AG10803 (cell line): ENCODE measurements at places on chromosomes 11 and 22.

DNA sequence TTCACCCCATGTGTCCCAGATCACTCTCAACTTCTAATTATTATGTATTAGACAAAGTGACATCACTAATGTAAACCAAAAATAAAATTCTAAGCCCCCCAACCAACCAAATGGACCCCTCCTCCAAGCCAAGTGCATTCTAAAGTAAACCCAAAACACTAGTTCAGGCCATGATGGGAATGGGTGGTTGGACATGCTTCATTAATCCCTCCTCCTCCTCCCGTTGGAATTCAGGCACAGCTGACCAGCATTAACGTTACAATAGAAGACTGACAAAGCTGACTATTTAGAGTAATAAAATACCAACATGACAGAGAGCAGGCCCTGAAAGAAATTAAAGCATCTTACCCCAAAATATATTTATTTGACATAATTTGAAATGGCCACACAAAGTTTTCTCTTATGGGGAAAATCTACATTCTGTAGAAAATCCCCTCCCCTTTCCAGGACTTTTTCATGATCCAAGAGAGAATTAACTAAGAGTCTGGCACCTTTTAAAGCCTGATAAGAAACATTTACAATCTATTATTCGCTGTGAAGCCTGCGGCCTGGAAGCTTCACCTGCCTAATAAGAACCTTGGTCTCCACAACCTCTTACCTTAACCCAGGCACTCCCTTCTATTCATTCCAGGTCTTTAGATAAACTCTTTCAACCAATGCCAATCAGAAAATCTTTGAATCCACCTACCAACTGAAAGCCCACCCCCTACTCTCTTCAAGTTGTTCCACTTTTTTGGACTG lies 948.5 kb upstream of the CCDC90B start:
- no peak for DNase-seq

GRCh38 chr11:59259867-59260475 lies 47.2 kb upstream of the MPEG1 start:
- no peak for DNase-seq

DNA sequence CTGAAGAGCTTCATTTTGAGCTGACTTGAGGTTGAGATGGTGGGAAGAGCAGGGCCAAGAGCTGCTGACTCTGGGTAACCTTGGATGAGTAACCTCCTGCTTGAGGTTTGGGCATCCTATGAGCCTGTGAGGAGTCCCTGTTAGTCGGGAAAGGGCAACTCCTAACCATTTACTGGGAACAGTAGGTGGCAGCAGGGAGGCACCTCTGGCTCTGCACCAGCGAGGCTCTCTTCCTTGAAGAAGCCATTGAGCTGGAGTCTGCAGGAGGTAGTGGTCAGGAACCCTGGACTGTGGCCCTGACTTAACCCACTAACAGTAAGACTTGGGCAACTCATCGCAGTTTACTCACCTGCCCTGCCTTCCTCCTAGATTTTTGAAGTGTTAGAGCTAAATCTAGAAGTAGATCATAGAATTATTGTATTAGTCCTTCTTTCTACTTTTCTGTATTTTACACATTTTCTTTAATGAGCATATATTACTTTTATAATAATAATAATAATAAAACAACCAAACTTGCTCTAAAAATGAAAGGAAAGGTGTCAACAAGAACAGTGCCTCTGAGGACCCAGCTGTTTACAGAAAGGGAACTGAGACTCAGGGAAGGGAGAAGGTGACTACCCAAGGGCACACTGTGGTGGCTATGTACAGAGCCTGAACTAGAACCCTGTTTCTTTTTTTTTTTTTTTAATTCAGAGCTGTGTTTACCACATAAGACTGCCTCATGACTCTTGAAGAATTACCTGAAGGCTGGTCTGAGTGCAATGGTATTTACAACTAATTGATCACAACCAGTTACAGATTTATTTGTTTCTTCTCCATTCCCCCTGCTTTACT lies 47.5 kb downstream of the MEI1 start:
- peak; percentile 84 for DNase-seq

- DNase-seq: no peak
These were observed 488.7 kb downstream of the TBC1D22A start for GRCh38 chr22:47250995-47251765.

GRCh38 chr11:117913736-117914397 lies 15.3 kb downstream of the TMPRSS13 start:
- DNase-seq: no peak

- DNase-seq: peak; percentile 92
These were observed 107.9 kb downstream of the SCN3B start for GRCh38 chr11:123546515-123546914.

DNA sequence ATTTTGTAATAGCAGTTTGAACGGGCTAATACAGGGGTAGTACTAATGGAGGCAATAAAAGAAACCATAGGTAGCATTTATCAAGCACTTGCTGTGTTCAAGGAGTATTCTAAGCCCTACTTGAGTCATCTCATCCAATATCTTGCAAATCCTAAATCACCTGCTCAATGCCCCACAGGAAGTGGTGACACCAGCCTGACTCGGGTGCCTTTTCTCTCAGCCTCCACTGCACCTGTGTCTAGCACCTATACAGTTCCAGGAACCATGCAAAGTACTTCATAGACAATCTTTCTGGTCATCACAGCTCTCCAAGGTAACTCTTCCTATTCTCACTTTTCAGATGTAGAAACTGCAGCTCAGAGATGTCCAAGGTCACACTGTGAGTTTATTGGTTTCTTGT lies 98.0 kb downstream of the PRR5L start:
- no peak for DNase-seq

- DNase-seq: peak; percentile 29
These were observed 6.1 kb downstream of the UQCR10 start for GRCh38 chr22:29773233-29773632.

- DNase-seq: no peak
These were observed 54.8 kb downstream of the TRIOBP start for GRCh38 chr22:37751449-37752188.

DNA sequence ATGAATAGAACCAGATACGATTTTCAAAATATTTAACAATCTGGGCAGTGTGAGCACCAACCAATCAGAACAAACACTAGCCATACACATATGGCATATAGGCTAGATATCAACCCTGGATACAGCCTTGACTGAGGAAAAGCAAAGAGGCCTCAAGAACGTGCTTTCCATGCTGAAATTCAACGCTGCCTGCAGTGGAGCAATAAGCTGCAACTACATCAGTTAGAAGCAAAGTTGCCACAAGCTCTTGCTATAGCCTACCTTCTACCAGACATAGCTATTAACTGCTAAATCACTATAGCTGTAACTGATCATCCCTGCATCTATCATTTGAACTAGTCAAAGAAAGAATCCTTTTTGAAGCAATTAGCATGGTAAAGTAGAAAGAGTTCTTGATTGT lies 42.5 kb downstream of the DENND5A start:
- no peak for DNase-seq

DNA sequence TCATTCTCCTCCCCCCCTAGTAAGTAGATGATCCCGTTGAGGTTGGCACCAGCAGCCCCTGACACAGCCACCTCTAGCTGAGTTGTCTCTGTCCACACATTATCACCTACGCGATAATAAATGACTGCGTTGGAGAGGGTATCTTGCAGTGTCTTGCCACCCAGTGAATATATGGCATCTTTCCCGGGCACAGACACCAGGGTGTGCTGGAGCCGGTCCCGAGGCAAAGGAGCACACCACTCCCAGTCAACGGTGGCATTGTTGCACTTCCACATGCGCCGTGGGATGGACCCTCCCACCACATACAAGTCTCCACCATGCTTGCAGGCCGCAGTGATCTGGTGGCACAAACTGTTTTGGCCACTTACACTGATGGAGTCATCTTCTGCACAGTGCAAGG lies 5.4 kb downstream of the KBTBD4 start:
- no peak for DNase-seq

DNA sequence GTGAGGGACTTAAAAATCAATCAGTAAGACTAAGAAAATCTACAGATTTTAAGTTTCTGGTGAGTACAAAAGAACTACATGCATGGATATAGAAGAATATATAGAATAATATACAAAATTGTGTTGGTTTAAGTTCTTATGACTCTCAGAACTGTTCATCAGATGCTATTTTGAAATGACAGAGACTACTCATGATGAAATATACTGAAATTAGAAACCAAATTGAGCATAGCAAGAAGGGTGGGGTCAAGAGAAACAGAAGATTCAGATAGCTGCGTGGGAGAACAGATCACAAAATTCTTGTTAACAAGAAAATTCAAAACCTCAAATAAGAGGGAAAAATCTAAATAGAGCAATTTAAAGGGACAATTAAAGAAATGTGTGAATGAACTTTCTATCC lies 2125.3 kb upstream of the RAG2 start:
- no peak for DNase-seq

- DNase-seq: no peak
These were observed 68.1 kb upstream of the LMO1 start for GRCh38 chr11:8331767-8332166.

DNA sequence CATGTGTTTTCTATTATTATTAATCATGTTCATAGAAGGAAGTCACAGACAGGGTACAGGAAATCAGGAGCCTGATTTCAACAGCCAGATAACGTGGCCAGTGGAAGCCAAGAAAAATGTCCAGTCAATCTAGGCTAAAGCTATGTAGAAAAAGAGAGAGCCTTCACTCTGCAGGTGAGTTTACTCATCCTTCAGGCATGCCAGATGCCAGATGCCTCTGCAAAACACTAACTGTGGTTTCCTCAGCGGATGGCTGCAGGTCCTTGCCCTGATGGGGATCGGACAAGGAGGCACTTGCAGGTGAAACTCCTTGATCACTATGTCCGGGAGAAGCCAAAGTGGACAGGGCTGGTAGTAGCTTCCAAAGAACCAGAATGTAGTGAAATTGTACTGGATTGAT lies 962.3 kb upstream of the RAG2 start:
- DNase-seq: no peak

- DNase-seq: no peak
These were observed 246.1 kb upstream of the CHORDC1 start for GRCh38 chr11:90468923-90469322.

DNA sequence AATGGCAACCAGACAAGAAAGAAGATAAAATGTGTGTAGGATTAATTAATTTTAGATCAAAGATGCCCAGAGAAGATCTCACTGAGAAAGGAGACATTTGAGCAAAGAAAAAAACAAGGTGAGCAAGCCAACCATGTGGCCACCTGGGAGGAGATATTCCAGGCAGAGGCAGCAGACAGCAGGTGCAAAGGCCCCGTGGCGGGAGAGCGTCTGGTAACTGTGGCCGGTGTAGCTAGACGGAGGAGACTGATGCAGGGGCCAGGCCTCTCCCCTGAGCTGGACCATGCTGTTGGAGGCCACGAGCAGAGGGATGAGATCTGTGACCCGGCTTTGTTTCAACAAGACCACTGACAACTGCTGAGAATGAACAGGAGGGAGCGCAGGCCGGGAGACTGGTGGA lies 23.6 kb downstream of the NECTIN1 start:
- no peak for DNase-seq

DNA sequence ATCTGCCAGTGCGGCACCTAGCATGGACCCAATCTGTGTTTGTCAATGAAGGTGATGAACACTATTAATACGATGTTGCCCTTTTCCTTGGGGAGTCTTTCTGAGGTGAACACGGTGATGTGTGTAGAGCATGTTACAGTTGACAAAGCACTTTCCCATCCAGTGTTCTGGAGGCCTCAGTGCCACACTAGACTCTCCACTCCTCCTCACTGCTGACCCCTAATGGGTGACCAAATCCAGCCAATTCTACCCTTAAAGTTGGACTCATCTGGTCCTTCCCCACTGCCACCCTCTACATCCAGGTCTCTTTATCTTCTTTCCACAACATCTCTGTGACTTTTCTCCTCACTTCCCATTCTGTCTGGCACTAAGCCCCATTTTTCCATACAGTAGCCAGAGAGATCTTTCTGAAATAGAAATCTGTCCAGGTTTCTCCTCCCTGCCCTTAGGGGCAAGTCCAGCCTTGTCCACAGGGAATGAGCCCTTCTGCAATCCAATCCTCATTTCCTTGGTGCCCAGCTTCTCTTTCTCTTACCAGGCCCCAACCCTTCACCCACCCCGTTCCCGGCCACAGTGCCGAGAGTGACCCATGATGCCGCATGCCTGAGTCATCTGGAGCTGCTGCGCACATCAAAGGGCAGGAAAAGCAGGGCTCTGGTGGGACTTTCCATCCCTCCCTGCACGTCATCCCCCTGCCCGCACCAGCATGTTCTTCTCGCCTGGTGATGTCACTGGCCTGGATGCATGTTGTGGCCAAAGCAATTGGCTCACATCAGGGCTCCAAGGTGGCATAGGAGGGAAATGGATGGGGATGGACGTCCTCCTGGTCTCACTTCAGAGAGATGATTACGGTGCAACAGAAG lies 64.2 kb downstream of the RASSF10 start:
- DNase-seq: peak; percentile 60

GRCh38 chr22:48796310-48797015 lies 1031.2 kb downstream of the BRD1 start:
- no peak for DNase-seq

GRCh38 chr11:3775736-3776406 lies 21.5 kb downstream of the NUP98 start:
- DNase-seq: no peak

DNA sequence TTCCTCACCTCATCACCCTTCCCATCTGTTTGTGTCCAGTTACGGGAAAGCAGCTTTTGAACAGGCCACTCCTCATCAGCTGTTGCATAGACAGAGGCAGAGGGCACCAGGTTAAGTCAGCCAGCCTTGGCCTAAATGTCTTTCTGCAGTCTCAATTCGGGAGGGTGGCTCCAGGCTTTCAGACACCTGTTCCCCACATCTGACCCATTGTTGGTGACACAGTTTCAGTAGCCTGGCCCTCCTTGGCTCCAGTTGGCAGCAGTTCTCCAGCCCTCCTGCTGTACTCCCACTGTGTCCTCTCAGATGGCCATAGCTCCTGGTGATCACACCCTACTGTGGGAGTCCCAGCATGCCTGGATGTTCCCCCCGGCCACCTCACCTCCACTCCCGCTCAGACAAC lies 70.8 kb upstream of the MYOD1 start:
- DNase-seq: no peak

DNA sequence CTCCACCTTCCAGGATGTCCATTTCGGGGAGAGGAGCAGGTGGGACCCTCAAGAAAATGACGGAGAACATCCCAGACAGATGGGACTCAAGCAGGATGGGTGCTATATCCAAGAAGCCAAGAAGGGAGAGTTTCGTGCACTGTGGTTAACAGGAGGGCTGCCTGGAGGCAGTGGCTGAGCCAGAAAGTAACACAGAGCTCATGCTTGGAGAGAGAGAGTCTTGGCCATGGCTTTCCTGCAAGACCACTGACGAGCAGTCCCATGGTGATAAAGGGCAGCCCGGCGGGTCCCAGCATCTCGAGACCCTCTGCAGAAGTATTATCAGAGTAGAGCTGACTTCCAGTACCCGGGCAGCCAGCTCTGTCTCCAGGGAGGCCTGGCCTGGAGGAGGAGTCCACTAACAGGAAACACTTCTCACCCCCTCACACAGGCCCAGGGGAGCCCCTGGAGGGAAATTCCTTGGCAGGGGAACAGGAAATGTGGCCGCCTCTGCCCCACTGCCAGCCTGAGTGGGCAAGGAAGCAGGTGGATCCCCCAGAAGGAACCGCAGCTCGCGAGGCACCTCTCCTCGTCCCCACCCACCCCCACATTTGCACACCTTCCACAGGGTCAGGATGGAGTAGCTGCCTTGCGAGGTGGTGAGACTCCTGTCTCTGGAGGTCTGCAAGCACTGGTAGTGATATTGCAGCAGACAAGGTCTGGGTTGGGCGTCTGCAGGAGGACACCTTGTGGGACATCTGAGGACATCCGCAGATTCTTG lies 32.2 kb downstream of the CYTH4 start:
- no peak for DNase-seq

- no peak for DNase-seq
These were observed 1.1 kb upstream of the RASSF10 start for GRCh38 chr11:13008061-13008435.
